ENCODE measurements at places on chromosomes 11 and 22. TPM values are rescaled to one million over a fixed set of nuclear protein-coding genes. Genes with fewer than 3 reads are reported as not detected.

RAG2 gene
- total RNA-seq = not detected

FZD4 gene
- total RNA-seq = 13.5 TPM

MMP8 gene
- total RNA-seq = under 0.01 TPM

TSGA10IP gene
- total RNA-seq = not detected

NRIP3 gene
- total RNA-seq = 20.9 TPM

IRAG1 gene
- 66.0 TPM for total RNA-seq

BCO2 gene
- total RNA-seq = 3.0 TPM

SOX10 gene
- total RNA-seq = not detected

NCAM1 gene
- 2.9 TPM for total RNA-seq

CYTH4 gene
- under 0.01 TPM for total RNA-seq

OR51G1 gene
- not detected for total RNA-seq

EML3 gene
- 21.6 TPM for total RNA-seq

SMC1B gene
- not detected for total RNA-seq

SLN gene
- not detected for total RNA-seq

ALDH3B2 gene
- not detected for total RNA-seq

GGT5 gene
- 2.2 TPM for total RNA-seq

ARL14EP gene
- 34.5 TPM for total RNA-seq

DDX25 gene
- total RNA-seq = not detected

FERMT3 gene
- total RNA-seq = 4.3 TPM

TREH gene
- total RNA-seq = not detected

SLC35E4 gene
- 8.2 TPM for total RNA-seq

NELL1 gene
- total RNA-seq = not detected

IGLL5 gene
- not detected for total RNA-seq

CNTN5 gene
- under 0.01 TPM for total RNA-seq

C1QTNF5 gene
- 6.5 TPM for total RNA-seq

MGAT3 gene
- 0.64 TPM for total RNA-seq

PYGM gene
- total RNA-seq = 1.7 TPM

WNT7B gene
- total RNA-seq = 0.64 TPM

GSTT2B gene
- 1.9 TPM for total RNA-seq

OR52I1 gene
- total RNA-seq = not detected

CARD18 gene
- under 0.01 TPM for total RNA-seq

BTBD18 gene
- not detected for total RNA-seq

Measured in fibroblast of villous mesenchyme (primary cell).